KG1 (cell line): ENCODE measurements at places on chromosomes 6 and 20.

GRCh38 chr6:3725145-3726047, 26.1 kb downstream of the PXDC1 start:
- no peak for DNase-seq

DNA sequence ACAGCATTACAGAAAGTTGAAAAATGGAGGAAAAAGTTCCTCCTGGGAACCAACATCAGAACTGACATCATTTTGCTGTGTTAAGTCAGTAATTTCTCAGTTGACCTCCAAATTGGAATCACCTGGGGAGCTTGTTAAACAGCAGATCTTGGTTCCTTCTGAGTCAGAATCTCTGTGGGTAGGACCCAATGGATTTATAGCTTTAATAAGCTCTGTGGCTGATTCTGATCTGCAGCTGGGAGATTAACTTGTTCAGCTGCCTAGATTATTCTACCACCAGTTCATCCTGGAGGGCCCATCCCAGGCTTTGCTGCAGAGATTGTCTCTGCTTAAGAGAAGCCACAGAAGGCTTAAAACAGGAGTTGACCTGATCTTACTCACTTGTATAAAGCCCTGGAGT, 90.7 kb upstream of the POPDC3 start:
- no peak for DNase-seq

GRCh38 chr6:3386374-3386857, 70.4 kb downstream of the SLC22A23 start:
- DNase-seq, result no peak

DNA sequence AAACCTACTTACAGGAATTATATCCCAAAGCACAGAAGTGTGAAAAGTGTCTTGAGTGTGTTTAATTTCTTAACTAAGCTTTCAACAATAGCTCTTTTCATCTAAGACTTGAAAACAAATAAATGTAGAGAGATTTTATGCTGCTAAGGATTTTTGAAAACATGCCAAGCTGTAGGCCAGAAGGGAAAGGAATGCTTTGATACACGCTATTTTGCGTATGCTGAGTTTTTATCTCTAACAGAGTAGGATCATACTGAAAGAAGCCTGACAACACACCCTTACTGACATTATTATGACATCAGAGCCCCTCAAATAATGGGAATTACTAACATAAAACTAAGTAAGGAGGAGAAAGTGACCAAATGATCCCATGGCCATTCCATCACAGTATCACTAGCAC, 265.5 kb downstream of the KHDC1L start:
- DNase-seq, result no peak

- DNase-seq, result no peak
Measured at GRCh38 chr20:46102940-46103339, 13.2 kb upstream of the NCOA5 start.

DNA sequence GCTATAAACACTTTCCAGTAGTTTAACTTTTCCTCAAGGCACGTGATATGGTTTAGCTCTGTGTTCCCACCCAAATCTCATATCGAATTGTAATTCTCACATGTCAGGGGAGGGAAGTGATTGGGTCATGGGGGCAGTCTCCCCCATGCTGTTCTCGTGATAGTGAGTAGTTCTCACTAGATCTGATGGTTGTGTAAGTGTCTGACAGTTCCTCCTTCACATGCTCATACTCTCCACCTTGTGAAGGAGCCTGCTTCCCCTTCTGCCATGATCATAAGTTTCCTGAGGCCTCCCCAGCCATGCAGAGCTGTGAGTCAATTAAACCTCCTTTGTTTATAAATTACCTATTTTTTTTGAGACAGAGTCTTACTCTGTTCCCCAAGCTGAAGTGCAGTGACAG, 127.9 kb downstream of the DTNBP1 start:
- no peak for DNase-seq

GRCh38 chr6:156925026-156925425, 147.8 kb downstream of the ARID1B start:
- no peak for DNase-seq

DNA sequence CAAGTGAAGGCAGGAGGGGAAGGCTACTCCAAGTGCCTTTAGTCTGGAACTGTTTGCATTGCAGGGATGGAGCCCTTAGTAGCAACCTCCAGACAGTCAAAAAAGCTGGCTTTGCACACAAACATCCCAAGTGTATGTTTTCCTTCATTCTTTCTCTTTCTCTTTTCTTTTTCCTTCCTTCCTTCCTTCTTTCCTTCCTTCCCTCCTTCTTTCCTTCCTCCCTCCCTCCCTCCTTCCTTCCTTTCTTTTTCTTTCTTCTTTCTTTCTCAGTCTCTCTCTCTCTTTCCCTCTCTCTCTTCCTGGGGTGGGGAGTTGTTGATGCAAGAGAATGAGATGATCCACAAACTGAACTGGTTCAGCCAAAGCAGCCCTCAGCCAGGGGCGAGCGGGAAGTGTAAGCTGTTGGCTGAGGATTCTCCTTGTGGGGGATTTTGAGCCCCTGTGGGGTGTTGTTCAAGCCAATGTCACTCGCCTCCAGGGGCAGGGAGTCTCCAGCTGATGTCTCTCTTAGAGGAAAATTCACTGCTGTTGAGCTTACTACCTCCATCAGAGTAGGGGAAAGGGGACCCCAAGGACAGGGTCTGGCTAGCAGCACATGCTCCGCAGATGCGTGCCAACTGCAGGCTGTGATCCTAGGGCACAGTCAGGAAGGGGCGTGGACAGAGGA, 11.7 kb downstream of the RSPO4 start:
- no peak for DNase-seq

DNA sequence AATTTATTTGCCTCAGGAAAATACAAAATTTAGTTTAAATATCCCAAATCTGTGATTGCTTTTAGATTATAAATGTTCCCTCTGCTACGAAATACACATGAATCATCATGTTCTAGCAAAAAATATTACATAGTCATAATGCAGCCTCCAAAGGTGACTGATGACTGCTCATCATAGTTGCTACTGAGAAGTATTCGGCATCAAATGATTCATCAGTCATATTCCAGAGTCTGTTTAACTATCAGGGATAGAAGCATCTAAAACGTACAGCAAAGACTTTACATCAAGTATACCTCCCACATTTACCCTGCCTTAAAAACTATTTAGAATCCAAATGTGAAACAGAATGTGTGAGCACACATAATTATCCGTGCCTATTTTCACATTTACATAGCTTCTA, 626.0 kb downstream of the CDH26 start:
- no peak for DNase-seq

GRCh38 chr6:136501514-136501913, 48.7 kb downstream of the MAP7 start:
- DNase-seq, result no peak

- DNase-seq, result no peak
Measured at GRCh38 chr6:113115196-113115595, 741.9 kb upstream of the MARCKS start.

GRCh38 chr6:124879110-124879991, 82.9 kb upstream of the RNF217 start:
- no peak for DNase-seq

DNA sequence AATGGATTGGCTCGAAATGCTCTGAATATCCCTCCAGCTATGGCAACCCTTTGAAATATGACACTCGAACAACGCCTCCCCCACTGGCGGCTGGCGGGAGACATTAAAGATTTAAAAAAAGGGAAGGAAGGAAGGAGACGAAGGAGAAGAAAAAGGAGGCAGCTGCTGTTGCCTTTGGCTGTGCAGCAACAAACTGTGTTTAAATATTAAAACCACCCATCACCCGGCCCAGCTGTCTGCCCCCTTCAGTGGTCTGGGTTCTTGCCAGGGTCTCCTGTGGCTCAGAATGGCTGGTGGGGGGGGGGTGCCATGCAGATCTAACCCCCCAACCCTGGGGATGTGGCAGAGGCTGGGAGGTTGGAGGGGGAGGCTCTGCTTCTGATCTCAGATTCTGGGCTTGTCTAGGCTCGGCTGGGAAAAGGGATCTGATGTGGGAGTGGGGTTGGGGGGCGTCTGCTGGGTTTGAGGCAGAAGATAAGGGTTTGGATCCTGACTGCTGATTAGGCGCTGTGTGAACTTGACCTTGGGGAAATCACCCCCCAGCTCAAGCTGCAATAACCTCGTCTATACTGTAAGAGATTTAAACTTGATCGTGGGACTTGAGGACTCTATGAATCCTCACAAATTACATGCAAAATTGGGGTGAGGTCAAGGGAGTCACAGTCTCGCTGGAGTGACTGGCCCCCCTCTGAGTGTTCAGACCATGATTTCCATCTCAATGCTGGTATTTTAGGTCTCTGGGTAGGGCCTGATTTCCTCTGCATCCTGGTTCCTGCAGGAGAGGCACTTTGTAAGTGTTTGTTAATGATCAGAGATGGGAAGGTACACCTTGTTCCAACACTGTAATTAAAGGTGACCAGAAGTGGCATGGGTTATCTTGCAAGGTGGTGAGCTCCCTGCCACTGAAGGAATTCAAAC, 40.3 kb upstream of the BLCAP start:
- peak; percentile 29 for DNase-seq

- peak; percentile 64 for DNase-seq
Measured at GRCh38 chr6:188821-189655, 103.2 kb upstream of the DUSP22 start.

DNA sequence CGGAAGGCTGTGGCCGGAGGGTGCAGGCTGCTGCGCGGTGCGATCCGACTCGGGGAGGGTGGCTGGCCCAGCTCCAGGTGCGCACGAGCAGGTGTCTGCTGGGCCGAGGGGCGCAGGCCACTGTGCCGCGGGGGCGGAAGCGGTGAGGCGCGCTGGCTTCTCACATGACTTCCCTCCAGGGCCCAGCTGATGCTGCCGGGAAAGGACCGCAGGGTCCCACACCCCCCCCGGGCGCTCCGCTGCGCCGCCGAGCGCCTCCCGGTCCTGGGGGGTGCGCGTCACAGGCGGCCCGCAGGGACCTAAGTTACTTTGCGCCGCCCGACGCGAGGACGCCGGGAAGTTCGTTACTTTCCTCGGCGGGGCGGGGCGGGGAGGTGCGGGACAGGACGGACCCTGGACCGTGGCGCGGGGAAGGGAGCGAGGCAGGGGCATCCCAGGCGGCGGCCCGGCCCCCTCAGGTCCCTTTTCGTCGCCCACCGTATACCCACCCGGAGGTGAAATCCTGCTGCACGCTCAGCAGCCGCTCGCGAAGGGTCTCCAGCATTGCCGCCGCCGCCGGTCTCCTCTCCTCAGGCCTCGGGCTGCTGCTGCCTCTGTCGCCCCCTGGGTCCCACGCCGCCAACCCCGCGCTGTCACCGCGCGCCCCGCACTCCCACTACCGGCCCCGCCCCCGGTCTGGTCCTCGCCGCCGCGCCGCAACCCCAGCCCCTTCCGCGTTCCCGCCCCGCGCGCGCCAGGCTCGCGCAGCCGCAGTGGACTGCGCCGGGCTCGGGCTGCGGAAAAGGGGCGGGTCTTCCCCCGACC, at the start of gene DTNBP1:
DTNBP1 (minus strand) TSS at position 703 of the 804 bp plus-strand sequence; CDS start at position 544, 159 bp downstream.
- DNase-seq, result peak; percentile 65

DNA sequence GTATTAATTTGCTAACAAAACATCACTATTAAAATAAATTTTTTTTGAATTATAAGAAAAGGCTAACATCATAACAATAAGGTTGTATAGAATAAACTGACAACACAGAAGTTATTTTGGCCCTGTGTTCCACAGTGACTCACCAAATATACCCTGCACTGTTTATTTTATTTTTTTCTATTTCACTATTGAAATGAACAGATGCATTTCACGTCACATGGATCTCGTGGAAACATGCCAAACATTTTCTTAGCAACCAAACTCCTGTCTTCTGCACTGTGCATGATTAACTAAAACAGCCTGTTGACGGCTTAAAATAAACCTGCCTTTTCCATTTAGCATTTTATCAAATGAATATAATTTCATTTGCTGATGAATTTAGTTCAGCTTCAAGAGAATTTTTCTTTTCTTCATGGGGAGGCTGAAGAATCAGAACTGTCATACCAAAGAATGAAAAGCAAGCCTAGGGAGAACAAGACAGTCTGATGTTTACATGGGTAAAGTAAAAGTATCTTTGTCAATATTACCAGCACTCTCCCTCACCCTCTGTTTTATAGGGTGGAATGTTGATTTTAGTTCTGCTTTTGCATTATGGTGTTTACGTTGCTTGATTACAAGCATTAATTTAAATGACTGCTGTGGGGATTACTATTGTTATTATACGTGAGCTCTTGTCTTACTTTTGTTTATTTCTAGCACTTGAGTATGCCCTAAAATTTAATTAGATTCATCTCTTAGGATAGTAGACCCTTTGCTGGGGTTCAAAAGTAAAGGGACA, 115.3 kb downstream of the LCA5 start:
- DNase-seq, result no peak

DNA sequence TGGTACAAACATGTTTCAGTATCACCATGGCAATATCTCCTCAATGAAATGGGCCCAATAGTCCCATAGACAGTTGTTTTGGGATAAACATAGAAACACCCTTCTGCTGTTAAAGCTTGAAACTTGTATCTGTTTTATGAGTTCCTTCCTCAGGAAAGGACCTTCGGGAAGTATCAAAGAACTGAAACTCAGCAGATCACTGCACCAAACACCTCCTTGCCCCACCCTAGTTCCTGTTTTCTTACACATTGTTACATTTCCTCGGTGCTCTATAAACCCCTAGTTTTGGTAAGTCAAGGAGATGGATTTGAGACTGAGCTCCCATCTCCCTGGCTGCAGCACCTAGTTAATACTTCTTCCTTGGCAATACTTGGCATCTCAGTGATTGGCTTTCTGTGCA, 73.8 kb upstream of the ECI2 start:
- DNase-seq, result peak; percentile 3

DNA sequence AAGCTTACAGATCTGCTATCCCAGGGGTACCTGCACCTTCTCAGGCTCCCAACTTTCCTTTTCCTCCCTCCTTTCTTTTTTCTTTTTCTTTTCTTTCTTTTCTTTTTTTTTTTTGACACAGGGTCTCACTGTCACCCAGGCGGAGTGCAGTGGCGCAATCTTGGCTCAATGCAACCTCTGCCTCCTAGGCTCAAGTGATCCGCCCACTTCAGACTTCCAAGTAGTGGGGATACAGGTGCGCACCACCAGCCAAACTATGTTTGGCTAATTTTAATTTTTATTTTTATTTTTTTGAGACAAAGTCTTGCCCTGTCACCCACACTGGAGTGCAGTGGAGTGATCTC, 36.0 kb downstream of the PIM1 start:
- DNase-seq, result no peak

DNA sequence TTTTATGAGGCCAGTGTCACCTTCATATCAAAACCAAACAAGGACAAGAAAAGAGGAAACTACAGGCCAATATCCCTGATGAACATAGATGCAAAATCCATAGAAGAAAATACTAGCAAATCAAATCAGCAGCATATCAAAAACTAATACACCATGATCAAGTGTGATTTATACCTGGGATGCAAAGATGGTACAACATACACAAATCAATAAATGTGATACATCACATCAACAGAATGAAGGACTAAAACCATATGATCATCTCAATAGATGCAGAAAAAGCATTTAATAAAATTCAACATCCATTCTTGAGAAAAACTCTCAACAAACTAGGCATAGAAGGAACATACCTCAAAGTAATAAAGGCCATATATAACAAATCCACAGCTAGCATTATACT, 8.1 kb upstream of the GINM1 start:
- no peak for DNase-seq

DNA sequence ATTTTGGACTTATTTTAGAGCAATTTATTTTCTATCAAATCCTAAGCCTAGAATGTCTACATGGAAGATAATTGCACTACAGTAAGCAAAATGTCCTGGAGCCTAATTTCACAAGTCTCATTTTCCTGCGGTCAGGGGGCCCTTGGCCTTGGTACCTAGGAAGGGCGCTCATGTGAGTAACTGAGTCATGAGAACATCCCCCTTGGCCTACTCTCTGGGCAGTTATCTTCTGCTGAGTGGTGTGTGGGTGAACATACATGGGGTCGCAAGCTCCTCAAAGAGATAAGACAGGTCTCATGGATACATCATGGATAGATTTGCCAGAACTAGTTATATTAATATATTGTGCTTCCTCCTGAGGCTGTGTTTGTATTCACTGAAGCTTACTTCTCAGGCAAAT, 211.2 kb upstream of the MARCKS start:
- DNase-seq, result no peak
